ENCODE measurements at places on chromosomes 1 and 21.

DNA sequence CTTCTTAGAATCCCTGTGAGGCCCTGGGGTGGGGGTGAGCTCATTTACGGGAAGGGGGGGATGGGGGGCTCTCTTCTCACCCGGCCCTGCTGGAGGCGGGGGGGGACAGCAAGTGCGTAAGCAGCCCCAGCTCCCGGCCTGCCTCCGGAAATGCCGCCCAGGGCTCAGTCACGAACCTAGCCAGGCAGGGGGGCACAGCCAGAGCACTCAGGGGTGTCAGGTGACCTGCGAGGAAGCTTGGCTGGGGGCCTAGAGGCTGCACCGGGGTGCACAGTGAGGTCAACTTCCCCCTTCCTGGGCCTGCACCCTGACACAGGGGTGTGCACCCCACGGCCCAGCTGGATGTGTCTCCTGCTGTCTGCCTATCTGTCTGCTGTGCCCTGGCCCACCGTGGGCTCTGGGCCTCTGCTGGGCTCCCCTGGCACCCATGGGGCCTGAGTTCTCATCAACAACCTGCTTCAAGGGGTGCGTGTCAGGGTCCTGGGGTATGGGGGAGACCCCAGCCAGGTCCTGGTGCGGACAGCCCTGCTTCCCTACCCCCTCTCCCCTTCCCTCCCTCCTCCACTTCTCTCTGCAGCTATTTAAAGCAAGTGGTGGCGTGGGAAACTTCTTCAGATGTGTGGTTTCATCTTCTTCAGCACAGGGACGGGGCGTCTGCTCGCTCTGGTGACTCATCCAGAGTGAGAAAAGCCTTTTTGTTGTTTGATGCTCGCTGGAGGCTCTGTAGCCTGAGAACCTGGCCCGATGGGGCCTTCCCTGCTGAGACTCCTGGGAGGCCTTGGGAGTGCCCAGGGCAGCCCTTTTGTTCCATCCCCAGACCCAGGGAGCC lies 92.5 kb upstream of the RUNX3 start:
- DNase-seq: peak; percentile 88

DNA sequence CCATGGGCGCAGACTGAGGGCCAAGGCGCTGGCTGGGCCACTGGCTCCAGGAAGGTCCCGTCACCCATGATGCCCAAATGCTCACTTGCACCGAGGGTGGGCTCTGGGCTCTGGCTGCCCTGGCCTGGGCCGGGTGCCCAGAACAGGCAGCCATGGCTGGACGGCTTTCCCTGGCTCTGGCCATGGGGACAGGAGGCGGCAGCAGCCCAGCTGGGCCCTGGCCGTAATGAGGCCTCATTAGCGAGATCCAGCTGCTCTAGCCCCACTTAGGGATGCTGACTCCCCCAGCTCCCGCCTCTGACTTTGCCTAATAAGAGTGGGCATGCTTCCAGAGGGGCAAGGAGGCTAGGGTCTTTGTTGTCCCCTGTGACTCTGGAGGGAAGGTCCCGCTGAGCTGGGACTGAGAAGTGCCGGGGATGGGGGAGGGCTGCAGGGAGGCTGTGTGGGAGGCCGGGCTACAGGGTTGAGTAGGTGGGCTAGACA lies 11.8 kb downstream of the SLC6A9 start:
- DNase-seq: no peak

DNA sequence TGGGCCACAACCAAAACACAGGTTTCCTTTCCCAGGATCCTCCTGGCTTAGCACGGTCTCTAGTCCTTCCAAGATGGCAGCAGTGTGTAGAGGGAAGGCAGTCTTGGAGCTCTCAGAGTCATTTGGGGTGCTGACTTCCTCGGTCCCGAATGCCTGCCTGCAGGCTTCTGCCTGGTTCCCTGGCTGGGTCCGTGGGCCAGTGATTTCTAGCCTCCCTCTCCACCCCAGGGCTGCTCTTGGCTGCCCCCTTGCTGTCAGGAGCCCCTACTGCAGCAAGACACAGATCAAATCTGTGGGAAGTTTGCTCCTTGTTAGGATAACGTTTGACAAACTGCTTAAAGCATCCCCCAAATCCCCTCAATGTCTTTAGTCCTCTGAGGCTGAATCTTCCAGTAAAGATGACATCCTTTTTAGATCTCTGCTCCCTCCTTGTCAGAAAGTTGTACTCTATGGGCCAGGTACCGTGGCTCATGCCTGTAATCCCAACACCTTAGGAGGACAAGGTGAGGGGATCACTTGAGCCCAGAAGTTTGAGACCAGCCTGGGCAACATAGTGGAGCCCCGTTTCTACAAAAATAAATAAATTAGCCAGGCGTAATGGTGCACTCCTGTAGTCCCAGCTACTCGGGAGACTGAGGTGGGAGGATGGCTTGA lies 272.5 kb downstream of the RRAGC start:
- DNase-seq: peak; percentile 40

DNA sequence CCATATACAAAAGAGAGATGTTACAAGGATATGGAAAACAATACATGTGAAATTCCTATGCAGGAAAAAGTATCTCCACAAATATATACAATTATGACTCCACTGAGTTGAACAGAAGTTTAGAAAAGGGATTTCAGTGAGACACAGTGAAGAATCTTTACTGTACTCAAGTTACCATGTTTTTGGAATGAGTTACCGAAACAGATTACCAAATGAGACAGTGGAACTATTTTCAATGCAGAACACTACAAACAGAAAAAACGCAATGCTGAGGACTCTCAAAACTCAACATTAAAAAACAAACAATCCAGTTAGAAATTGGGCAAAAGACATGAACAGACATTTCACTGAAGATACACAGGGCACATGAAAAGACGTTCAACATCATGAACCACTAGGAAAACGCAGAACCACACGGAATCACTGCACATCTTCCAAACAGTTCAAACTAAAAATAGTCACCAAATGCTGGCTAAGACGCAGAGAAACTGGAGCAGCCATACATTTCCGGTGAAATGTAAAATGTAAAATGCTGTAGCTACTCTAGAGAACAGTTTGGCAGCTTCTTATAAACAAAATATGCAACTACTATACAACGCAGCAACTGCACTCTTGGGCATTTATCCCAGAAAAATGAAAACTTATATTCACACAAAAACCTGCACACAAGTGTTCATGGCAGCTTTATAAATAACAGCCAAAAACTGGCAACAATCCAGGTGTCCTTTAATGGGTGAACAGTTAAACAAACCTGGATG lies 118.7 kb downstream of the UBR4 start:
- DNase-seq: no peak

DNA sequence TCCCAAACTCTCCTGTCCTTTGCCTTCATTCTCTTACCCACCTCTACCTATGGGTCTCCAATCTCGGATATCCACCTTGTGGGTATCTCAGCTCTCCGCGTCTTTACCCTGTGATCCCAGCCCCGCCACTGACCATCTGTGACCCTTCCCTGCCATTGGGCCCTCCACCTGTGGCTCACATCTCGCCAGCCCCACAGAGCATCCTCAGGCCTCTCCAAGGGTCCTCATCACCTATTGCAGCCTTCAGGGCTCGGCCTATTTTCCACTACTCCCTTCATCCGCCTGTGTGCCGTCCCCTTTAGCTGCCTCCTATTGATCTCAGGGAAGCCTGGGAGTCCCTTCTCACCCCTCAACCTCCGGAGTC lies 11.1 kb downstream of the BCAN start:
- DNase-seq: no peak

- no peak for DNase-seq
These were observed 543 bp upstream of the MARK1 start for GRCh38 chr1:220527279-220527907.

- DNase-seq: no peak
These were observed 31.0 kb upstream of the VWA5B1 start for GRCh38 chr1:20259646-20260045.

- DNase-seq: no peak
These were observed 21.2 kb downstream of the NFASC start for GRCh38 chr1:204891860-204892259.

- no peak for DNase-seq
These were observed 43.8 kb downstream of the SLC37A1 start for GRCh38 chr21:42557420-42557819.

DNA sequence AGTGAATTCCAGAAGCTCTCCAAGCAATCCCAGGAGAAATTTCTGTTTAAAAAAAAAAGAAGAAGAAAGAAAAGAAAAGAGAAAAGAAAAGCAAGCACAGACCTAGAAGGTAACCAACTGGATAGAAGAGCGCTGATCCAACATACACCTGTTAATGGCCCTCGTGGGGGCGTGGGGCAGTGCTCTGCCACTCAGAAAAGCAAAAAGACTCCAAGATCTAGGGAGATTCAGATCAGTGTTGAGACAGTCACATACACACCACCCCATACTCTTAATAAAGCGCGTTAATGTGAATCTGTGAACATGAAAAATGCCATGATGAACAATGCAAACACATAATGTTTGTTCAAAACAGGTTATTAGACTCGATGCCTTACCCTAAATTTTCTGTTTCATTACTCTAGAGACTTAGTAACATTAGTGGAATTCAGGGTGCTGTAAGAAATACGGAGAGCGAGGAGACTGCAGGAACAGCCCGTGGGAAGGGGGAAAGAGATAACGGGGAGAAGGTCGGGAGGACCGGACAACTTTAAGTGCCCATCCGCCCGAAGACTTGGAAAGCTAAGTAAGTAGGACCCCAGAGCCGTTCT lies 406 bp downstream of the NME7 start:
- no peak for DNase-seq

- DNase-seq: no peak
These were observed 325.7 kb upstream of the LYPLAL1 start for GRCh38 chr1:218848009-218848408.

- DNase-seq: peak; percentile 84
These were observed 20.7 kb upstream of the LGALS8 start for GRCh38 chr1:236502972-236503639.

- DNase-seq: no peak
These were observed 75.8 kb downstream of the FHAD1 start for GRCh38 chr1:15322648-15323350.

- DNase-seq: no peak
These were observed 3.1 kb upstream of the FCGR2A start for GRCh38 chr1:161502181-161502580.

Measured in HTR-8/SVneo (cell line).